ENCODE measurements at places on chromosomes 7 and 10.

DNA sequence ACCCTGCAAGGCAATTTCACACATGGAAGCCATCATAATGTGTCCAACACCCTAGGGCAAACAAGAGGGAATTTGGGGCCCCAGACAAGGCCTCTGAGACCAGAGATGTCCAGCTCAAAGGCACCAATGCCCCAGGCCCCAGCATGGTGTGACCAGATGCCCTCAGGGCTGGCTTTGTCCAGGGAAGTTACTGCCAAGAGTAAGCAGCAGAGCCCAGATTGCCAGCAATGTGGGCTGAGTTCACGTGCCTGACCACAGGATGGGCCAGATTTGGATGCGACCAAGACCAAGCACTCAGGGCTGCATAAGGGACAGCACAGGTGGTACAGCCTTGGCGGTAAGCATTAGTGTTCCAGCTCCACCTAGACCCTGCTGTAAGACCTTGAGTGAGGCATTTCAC is 12.7 kb downstream of the MYOF start:
- DNase-seq = no peak

GRCh38 chr7:110922906-110923305 is 168.0 kb upstream of the LRRN3 start:
- DNase-seq = no peak

GRCh38 chr10:4692206-4692605 is 133.8 kb upstream of the AKR1E2 start:
- no peak for DNase-seq

- no peak for DNase-seq
Measured at GRCh38 chr7:22364900-22365299, 7.9 kb upstream of the RAPGEF5 start.

DNA sequence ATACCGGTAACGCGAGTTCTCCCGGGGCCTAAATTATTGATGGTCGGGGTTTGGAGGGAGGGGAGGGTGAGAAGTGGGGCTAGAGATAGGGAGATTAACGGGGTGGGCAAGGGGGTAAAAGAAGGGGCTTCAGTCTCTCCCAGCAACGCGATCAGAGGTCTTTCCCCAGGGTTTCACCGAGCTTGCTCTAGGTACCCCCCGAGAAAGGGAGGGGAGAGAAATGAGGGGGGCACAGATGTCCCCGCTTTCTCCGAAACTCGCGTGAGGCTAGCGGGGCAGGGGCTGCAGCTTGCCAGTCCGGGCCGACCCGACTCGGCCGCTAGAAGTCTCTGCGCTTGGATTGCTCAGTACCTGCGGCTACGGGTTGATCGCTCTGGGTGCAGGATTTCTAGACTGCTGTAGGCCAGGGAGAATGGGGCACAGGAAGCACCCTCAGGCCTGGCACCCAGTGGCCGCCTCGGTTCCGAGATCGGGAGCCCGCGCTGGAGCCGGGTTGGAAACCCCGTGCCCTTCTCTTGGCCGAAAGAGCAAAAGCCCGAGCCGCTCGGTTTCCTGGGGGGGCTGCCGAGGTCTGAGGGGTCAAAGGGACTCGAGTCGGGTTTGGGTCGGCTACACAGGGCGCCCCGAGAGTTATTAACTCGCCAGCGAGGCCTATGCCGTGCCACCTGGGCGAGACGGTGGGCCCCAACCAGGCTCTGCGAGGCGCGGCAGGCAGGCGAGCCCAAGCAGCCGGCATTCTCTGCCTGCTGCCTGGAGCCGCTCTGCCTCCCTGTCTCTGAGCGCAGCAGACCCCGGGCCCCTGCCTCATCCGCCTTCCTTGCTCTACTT is 3.1 kb downstream of the PAX2 start:
- DNase-seq = no peak

DNA sequence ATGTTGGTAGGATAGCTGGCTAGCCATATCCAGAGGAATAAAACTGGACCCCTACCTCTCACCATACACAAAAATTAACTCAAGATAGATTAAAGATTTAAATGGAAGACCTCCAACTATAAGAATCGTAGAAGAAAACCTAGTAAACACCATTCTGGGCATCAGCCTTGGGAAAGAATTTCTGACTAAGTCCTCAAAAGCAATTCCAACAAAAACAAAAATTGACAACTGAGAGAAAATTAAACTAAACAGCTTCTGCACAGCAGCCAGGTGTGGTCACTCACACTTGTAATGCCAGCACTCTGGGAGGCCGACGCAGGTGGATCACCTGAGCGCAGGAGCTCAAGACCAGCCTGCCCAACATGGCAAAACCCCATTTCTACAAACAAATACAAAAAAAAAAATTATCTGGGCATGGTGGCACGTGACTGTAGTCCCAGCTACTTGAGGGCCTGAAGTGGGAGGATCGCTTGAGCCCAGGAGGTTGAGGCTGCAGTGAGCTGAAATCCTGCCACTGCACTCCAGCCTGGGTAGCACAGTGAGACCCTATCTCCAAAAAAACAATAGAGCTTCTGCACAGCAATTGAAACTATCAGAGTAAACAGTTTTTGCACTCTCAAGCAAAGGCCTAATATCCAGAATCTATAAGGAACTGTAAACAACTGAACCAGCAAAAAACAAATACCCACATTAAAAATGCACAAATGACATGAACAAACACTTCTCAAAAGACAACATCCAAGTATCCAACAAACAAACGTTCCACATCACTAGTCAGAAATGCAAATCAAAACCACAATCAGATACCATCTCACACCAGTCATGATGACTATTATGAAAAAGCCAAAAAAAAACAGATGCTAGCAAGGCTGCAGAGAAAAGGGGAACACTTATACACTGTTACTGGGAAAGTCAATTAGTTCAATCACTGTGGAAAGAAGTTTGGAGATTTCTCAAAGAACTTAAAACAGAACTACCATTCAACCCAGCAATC is 4.8 kb downstream of the CRPPA start:
- DNase-seq = no peak

- DNase-seq = no peak
Measured at GRCh38 chr10:124842721-124843120, 41.1 kb downstream of the ABRAXAS2 start.

GRCh38 chr10:28841625-28842024 is 164.3 kb downstream of the BAMBI start:
- no peak for DNase-seq

DNA sequence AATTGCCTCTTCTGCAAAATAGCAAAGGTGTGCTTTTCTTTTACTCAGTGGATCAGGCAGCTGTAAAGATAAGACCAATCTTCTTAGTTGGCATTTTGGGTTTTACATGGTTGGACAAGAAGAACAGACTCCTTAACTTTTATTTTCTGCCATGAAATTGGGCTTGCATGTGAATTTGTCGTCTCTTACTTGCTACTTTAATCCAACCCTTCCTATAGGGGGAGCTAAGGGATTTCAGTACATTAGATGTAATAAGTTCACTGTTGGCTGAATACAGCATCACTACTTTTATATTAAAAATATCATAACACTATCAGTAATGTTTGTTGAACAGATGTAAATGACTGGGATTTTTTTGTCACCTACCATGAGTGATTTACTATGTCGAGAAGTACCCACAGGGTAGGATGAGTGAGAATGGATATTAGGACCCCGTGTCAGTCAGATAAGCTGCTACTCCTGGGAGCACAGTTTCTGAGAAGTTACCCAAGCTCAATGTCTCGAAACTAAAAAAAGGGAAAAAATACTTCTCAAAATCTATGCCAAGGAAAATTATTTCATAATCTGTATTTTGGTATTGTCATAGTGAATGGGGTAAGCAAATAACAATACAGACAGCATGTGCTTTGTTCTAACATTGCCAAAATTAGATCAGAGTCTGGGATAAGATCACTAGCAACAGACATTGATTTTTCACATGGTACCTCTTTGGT is 127.4 kb upstream of the AGR3 start:
- DNase-seq = no peak

GRCh38 chr10:14698111-14698828 is 76.4 kb downstream of the FAM107B start:
- DNase-seq = no peak

DNA sequence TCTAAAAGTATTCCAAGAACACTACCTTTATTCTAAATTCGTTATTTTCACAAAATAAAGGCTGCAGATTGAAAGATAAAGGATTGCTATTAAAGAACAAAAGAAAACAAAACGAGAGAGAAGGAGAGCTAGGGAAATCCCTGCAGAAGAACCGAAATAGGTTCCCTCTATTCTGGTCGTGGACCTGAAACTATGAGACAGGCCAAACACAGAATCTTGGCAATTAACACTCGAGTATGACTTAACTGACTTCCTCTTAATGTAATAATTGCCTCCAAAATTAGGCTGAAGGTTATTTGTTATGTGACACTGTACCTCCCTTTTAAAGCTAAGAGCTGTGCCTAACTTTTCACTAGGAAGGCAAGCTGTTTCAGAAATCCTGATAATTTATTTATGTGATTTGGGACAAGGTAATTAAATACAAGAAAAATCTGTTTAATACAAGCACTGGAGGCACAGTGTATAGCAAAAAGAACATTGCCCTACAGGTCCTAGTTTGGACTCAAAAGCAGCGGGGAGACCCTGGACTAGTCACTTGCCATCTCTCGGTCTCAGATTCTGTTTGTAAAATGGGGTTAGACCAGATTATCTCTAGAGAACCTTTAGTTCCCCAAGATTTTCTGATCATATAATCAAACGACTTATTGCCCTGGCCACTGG is 11.6 kb downstream of the NAMPT start:
- DNase-seq = no peak

DNA sequence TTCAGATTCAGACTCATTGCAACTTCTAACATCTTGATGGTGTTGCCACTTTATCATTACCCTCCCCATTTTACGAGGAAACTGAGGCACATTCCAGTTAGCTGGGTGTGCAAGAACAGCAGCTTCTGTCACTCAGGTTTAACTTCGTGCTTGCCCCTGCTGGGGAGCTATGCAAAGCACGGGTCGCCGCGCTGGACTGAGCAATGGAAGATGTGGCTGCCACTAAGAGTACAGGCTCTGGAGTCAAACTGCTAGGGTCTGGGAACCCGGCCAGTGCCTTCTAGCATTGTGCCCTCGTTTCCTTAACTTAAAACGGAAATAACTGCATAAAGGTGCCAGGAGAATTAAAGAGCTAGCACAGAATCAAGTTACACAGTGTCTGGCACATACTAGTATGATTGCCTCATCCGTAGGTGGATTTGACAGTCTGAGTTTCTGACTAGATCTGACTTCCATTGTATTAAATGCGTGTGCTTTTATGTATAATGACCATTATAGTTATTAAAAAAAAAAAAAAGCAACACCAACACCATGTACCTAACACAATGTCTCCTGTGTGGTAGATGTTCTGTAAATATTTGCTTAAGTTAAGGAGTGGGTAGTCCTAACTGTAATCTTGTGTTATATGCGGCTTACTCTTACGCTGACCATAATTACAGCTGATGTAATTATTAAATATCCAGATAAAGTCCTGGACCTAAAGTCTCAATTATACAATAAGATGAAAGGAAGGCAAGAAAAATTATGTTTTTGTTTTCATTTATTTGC is 842 bp downstream of the ZNF22 start:
- peak; percentile 74 for DNase-seq

GRCh38 chr7:21336743-21337142 is 91.1 kb upstream of the SP4 start:
- DNase-seq = no peak

DNA sequence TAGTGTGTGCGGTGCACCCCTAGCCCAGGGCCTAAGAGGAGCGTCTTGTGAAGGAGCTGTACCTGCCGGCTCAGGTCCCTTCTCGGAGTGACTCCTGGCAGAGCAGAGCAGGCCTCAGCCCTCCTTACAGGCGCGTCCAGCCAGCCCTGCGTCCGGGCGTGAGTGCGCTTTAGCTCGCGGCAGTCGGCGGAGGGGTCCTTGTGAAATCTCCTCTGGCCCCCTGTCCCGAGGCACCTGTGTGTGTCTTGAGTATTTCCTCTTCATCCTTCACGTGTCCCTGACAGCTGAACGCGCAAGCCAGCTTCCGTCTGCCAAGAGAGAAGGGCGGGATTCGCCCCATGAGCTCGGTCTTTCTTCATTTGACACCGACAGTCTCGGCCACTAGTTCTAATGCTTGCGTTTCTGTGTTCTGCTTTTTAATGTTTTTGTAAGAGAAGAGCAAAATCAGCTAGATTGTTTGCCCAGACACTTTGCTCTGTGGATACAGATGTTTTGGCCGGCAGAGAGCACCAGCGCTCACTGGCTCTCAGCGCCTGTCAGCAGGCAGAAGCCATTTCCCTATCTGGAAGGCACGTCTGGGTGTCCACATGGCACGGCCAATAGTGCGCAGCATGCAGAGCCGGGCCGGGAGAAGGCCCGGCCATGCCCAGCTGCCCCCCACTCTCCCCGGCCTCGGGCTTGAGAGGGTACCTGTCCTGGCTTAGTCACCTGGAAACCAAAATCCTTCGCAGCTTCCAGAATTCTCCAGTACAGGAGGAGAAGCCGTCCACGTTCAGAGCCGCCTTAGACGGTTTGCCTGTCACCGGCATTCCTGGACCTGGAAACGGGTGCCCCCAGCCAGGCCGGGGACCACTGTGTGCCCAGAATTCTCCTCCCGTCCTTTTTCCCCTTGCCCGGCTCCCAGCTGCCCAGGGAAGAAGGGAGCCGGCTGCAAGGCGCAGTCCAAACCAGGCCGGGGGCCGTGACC is 7.0 kb downstream of the GET4 start:
- DNase-seq = no peak

- DNase-seq = no peak
Measured at GRCh38 chr7:120327054-120327453, 54.1 kb downstream of the KCND2 start.

- DNase-seq = peak; percentile 76
Measured at GRCh38 chr10:60944058-60944909, at the start of gene RHOBTB1. RHOBTB1 (minus strand) TSS chr10:60944185; CDS start chr10:60911542, 32,643 bp downstream.

- no peak for DNase-seq
Measured at GRCh38 chr7:34117573-34117972, 212.2 kb downstream of the BMPER start.

GRCh38 chr7:27235387-27236311 is 7.0 kb upstream of the EVX1 start:
- DNase-seq = no peak

DNA sequence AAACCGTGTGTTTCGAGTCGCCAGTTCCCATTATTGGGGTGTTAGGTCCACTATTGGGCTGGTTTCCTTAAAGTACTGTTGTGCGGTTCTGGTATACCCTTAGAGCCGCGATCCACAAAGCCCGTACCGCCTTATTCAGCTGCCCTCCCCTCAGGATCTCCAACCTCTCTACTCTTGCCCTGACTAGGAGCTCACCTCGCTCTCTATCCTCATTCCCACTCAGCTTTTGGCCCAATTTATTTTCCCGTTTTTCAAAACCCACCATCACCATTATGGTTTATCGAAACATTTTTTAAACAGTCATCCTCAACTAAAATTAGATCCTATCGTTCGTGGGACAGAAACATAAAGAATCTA is 461 bp upstream of the ETV1 start:
- DNase-seq = no peak

- no peak for DNase-seq
Measured at GRCh38 chr10:100873827-100874326, 38.9 kb upstream of the SLF2 start.

DNA sequence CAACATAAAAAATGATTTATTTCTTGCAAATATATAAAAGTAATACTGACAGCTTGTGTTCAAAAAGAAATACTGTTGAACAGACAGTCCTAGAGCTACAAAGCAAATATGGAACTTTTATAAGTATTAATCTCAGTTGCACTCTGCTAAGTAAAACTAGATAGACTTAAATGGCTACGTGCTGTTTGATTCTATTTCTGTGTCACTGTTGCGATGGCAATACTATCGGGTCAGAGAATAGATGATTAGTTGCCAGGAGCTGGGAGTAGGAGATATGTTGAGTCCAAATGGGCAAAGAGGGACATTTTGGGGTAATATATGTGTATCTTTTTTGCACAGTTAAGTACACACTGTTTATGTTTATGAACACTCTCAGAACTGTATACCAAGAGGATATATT is 41.1 kb upstream of the VWDE start:
- DNase-seq = no peak
